Activated T-helper 1 cell treated with anti-CD3 and anti-CD28 coated beads, Interleukin-2, amount 50 U/mL, for 16 hours (primary cell): ENCODE measurements at places on chromosomes 1 and 21.

- no peak for DNase-seq
These were observed 10.9 kb upstream of the EDN2 start for GRCh38 chr1:41495210-41495948.

DNA sequence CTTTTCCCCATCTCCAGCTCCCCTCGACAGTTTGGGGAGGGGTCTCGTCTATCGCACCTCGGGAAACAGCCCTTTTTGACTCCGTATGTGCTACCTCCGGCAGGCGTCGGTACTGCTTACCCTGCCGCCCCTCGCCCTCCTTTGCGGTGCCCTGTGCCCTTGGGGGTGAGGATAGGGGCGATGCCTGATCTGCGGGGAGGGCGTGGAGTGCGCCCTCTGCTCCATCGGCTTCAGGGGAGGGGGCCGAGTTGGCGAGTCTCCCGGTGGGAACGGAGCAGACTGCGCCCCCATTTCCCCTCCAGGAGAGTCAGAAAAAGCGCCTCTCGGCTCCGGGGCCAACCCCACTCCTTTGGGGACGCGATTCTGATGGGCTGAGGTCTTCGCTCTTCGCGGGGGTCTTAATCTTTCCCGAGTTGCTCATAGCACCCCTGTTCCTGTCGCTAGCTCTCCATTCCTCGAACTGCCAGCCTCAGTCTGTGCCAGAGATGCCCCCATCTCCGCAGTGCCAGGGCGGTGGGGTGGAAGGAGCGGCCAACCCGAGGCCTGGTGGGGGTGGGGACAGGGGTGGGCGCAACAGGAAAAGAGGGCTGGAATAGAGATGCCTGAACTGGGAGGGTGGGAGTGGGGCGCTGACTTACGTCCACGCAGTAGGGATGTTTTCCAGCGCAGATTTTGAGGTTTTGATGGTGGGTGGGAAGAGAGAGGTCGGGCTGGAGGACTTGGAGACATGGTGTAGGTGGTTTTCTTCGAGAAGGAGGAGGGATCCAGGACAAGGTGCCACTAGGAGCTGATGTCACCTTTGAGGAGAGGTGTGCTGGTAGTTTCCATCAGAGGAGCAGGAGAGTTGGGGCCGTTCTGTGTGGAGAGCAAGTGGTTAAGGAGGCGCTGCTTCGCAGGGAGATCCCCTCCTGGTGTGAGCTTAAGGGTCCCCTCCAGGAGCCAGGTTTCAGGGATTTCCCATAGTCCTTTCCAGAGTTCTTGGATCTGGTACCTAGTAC is 674 bp downstream of the PPFIA4 start:
- no peak for DNase-seq

DNA sequence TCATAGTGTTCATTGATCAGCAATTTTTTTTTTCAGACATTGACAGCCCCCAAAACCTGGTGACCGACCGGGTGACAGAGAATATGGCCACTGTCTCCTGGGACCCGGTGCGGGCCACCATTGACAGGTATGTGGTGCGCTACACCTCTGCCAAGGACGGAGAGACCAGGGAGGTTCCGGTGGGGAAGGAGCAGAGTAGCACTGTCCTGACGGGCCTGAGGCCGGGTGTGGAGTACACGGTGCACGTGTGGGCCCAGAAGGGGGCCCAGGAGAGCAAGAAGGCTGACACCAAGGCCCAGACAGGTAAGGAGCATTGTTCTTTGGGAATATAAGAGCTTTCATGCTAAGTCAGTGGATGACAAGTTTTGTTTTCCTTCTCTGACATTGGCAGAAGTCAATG is 49.3 kb downstream of the TNN start:
- no peak for DNase-seq

DNA sequence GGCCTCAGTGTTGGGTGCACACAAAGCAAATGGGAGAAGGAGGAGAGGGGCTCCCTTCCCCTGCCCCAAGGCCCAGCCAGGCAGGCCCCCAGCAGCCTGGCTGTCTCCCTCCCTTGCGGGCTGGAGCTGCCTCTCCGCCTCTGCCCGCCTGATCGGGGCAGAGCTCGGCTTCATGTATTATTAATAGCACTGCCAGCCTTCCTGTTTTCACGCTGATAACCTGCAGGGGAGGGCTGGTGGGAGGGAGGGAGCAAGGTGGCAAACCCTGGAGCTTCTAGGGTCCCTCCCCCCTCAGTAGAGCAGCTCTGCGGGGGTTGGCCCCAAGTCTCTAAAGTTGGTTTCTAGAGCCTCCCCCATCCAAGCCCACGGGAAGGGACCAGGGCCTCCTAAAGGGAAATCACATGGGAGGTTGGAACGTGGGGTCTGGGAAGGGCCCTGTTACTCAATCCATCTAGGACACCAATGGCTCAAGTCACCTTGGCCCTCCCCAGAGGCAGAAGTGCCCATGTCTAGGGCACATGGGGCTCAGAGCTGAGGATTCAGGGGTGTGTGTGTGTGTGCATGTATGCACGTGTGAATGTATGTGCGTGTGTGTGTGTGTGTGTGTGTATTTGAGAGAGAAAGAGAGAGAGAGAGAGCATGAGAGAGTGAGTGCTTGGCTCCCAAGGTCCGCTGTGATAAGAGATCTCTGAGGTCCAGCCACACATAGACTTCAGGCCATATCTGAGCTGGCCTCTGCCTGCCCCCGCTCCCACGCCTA is 21.8 kb upstream of the POU3F1 start:
- DNase-seq: no peak

DNA sequence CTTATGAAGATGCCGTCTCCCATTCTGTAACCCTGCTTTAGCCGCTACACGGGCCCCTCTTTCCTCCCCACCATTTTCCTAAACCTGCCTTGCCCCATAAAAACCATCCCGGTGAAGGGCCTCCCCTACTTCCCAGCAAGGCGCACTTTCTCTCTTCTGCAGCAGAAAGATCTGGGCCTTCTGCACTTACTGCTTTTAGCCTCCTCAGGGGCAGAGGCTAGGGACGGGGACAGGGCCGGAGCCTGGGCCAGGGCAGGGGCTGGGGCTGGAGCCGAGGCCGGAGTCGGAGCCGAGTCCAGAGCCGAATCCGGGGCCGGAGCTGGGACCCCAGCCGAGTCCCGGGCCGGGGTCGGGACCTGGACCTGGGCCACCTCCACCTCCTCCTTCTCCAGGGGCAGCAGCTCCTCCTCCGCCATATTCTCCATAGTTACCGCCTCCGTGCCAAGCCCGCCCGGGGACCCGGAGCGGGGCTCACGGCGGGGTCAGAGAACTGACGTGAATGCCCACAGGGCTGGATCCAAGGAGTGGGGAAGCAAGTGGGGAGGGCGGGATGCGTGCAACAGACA is 382 bp downstream of the TRMT1L start:
- DNase-seq: no peak

DNA sequence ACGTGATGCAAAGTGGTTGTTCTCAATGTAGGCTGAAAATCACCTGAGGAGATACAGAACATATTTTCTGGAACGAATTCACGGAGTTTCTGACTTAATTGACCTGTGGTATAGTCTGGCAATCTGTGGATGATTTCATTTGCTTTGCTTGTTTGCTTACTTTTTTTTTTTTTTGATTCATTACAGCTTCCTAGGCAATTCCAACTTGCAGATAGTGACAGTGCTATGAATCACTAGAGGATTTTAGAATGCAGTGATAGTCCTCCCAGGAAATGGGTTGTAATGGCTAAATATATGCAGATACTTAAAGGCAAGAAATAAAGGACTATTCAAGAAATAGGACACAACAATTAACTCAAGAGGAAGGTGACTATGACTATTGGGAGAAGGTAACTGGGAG is 1378.1 kb upstream of the PRMT6 start:
- DNase-seq: no peak

- DNase-seq: no peak
These were observed 13.4 kb downstream of the PLEKHO1 start for GRCh38 chr1:150162862-150163706.

DNA sequence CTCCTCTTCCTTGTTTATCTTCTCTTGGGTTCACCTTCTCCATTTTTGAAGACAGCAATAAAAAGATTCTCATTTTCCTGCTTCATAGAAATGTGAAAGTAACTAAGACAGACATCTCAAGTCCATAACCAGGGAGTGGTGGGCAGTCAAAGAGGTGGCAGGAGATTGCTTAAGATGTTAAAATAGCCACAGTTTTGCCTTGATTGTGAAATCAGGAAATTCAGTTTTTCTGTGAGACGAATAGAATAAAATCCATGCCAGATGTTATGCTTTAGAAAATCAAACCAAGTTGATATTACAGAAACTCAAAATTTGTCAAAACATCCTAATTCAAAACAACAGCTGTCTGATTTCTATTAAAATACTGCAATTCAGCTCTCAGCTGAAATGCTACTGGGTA is 57.2 kb downstream of the TNN start:
- DNase-seq: no peak

DNA sequence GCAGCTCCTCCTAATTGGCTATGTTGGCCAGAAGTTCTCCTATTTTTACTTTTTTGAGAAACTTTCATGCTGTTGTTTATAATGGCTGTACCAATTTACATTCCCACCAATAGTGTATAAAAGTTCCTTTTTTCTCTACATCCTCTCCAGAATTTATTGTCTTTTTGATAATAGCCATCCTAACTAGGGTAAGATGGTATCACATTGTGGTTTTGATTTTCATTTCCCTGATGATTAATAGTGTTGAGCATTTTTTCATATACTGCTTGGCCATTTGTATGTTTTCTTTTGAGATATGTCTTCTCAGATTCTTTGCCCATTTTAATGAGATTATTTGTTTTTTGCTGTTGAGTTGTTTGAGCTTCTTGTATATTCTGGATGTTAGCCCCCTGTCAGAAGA is 46.8 kb downstream of the NTMT2 start:
- no peak for DNase-seq

DNA sequence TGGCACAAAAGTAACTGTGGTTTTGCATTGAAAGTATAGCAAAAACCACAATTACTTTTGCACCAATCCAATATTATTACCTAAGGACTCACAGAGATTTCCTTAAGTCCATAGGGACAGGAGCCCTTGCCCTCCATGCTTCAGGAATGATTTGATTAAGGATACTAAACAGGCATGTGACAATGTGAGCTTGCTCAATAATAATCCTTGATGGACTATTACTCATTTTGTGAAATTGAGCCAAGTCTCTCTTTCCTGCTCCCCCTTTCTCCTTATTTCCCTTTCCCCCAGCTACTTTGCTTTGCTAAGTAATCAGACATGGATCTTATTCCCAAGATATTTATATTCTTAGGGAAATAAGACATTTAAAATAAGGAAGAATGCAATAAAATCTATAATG is 21.6 kb upstream of the RGL1 start:
- DNase-seq: no peak

DNA sequence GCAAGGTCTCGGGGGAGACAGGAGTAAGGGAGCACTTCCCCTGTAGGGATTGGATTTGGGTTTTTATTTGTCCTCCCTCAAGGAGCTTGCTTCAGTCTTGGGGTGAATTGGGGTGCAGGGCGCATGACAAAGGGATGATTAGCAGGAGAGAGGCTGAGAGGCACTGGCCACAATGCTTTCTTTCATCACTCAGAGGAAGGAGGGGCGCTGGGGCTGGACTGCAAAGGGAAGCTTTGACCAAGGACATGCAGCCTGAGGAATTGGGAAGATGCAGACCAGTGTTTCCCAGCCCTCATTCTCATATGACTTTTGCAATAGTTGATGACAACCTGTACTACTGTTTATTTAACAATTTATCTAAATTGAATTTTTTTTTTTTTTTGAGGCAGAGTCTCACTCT is 34.1 kb upstream of the PDPN start:
- DNase-seq: no peak

DNA sequence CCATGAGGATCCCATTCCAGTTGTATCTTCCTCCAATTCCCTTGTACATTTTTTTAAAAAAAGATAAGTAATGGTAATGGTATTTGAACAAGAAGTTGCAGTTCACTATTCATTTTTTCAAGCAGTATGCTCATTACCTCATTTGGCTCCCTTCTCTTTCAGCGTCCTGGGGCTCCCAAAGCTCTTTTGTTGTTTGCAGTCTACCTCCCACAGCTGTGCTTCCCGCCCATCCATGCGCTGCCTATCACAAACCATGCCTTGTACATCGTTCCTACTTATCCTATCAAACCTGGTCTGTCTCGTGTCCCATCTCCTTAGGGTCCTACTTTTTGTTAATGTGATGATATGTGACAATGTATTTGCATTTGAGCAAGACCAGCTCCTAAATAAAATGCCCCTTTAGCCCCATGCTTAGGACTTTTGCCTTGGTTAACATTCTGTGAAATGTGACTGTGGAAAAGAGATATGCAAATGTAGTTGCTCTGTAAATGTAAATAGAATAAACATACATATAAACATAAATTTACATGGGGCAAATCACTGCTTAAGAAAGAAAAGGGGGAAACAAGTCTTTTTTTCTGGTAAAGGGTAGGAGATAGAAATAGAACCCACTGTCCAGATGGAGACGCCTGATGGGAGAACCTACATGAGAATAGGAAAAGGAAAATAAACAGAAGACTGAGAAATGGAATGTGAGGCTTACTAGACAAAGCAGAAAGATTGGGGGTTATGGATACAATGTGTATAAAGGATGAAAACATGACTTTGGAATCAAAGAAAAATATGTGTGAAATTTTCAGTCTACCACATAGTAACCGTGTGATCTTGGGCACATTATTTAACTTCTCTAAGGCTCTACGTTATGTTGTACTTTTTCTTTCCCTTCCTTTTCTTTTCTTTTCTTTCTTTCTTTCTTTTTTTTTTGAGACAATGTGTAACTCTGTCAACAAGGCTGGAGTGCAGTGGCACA is 59.8 kb upstream of the PLXNA2 start:
- DNase-seq: no peak

- no peak for DNase-seq
These were observed 18.1 kb upstream of the IRF2BP2 start for GRCh38 chr1:234628089-234628488.

DNA sequence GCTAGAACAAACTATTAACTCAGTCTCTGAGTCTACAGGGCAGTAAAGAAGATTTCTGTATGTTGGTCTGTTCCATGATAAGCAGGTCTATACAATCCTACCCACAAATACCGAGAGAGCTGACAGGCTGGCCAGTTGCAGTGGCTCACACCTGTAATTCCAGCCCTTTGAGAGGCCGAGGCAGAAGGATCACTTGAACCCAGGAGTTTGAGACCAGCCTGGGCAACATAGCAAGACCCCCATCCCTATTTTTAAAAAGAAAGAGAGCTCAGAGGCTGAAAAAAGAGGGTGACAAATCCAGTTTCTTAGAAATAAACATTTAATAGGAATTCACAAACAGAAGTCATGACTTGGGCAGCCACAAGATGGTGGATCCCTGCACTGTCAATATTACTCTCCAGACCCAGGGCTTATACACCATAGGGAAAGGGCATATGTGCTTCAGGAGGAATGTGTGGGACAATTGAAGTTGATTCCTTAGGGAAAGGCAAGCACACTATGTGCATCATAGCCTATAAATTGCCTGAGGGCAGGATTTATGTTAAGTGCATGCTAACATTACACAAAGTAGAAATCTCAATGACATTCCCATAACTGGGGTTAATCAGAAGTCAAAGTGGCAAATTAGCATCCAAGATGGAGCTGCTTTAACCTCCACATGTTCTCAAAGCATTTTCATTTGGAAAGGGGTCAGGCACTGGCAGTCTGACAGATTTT is 66.8 kb downstream of the SLC16A1 start:
- DNase-seq: no peak

- no peak for DNase-seq
These were observed 322.1 kb upstream of the LYPLAL1 start for GRCh38 chr1:218851586-218851985.
